Glomerular endothelial cell (primary cell): ENCODE measurements at places on chromosomes 11 and 22.
A peak's percentile ranks its signal among the peaks of the same experiment; 100 is the strongest.

DNA sequence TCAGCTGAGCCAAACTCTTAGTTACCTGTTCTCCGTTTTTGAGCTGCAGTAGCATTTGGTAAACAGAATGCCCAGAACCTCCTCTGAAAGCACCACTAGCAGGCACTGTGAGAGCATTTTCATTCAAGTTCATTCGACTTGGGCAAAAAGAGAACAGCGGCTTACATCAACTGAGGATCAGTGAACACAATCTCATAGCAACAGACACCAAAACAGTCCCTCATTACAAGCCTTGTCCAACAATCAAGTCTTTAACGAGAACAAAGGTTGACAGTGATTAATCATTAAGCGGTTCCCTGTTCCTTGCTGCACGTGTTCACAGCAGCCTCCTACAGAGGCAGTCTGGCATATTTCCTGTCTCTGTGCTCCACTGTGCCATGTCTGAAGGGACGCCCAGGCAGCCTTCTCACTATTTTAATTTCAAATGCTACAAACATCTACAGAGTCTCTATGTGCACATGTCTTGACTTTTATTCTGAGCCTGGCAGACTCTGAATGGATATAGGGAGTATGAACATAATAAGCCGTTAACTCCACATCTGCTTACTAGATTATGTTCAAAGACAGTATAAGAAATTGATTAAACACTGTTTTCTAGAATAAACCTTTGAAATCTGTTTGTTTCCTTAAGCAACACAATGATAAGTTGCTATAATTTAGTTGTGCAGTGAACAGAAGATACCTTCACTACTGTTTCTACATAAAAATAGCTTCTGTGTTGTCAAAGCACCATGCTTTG lies 88.3 kb upstream of the MTMR2 start:
- peak; percentile 75 for DNase-seq

DNA sequence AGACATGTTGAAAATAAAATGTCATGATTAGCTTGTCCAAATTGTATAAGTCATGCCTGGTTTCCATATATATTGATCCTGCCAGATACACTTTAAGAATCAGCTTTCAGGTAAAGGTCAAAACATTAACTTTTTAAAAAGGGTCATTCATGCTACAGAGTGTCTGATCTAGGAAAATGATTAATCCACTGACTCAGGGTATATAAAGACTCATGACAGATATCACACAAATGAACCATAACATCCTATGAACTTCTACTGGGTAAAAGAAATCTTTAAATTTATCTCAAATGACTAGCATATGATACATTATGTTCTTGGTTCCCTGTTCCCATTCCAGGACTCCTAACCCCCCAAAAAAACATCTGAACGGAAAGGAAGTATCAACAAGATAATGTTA lies 11.7 kb downstream of the MRTFA start:
- DNase-seq: no peak

DNA sequence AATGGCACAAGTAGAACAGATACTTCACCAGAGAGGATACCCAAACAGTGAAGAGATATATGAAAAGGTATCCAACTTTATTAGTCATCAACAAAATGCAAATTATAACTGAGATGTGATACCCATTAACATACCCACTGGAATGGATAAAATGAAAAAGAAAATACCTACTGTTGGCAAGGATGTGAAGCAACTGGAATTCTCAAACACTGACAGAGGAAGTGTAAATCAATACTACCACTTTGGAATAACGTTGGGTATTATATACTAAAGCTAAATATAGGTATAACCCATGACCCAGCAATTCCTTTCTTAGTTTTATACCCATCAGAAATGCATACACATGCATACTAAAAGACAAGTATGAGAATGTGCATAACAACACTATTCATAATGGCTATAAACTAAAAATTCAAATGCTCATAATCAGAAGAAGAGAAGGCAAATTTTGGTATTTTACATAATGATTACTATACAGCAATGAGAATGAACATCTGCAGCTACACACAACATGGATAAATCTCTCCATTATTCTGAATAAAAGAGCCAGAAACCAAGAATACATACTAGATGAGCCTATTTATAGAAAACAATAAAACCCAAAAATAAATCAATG lies 80.6 kb downstream of the RPL27A start:
- DNase-seq: no peak

DNA sequence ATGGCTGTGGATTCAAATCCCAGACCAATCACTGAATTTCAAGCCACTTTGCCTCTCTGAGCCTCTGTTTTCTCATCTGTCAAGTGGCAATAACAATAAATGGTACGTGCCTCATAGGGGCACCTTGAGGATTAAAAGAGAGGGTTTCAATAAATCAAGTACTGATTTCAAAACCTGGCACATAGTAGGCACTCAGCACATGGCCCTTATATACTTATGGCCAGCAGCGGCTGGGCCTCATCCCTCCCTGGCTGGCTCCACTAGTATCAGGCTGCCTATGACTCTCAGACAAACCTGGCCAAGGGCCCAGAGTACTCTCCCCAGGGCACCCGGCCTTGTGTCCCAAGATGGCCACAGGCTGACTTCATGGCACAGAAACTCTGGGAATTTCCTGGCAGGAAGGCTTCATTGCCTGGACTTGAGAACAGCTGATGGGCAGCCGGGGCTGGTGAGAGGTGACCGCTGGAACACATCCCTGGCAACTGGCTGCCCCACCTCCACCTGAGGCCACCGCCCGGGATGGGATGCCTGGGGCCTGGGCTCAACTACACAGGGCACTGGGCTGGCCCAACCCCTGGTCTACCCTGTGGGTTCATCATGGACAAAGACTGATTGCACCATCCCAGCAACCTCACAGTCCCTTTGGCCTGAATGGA lies 3.4 kb downstream of the FADS3 start:
- peak; percentile 91 for DNase-seq

DNA sequence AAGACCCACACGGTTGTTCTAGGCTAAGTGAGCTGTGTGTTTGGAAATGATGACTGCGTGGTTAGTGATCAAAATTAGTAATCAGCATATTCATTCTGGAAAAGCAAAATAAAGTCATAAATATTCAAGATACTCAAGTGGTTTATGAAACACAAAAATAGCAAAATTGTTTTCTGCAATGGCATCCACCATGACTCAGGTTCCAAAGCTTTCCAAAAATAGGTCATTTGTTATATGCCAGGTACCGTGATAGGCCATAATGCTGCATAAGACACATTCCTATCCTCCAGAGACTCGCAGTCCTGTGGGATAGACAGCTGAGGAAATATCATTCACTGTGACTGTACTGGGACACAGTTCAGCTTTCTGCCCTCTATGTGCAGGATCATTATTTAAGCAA lies 2.4 kb upstream of the ATL3 start:
- DNase-seq: no peak

DNA sequence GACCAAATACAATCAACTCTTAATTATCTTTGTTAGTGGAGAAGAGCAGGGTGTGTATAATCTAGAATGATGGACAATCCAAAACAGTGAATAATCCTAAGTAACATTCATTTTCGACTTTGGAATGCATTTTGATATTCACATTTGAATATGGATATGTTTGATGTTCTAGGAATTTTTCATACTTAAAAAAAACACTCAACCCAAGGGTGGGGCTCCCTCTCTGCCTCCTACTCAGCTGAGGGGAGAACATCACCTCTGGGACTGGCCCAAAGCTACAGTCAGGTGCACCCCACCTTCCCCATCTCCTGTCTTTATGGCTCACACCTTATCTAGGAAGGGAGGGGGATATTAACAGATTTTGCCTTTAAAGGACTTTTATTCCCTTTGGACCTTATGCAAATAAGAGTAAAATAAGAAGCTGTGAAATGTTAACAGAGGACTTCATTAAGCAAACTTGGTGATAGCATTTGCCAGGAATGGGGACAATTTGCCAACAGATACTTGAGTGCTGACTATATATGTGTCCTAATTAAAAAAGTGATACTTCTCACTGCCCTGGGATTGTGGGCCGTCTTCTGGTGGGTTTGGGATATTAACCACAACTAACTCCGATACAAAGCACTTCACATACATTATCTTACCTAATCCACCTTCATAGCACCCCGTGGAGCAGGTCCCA lies 187.0 kb downstream of the ST3GAL4 start:
- no peak for DNase-seq

GRCh38 chr11:77101043-77101537 lies 1.6 kb upstream of the OMP start:
- no peak for DNase-seq

GRCh38 chr11:78311702-78312371 lies 105.8 kb downstream of the GAB2 start:
- no peak for DNase-seq

DNA sequence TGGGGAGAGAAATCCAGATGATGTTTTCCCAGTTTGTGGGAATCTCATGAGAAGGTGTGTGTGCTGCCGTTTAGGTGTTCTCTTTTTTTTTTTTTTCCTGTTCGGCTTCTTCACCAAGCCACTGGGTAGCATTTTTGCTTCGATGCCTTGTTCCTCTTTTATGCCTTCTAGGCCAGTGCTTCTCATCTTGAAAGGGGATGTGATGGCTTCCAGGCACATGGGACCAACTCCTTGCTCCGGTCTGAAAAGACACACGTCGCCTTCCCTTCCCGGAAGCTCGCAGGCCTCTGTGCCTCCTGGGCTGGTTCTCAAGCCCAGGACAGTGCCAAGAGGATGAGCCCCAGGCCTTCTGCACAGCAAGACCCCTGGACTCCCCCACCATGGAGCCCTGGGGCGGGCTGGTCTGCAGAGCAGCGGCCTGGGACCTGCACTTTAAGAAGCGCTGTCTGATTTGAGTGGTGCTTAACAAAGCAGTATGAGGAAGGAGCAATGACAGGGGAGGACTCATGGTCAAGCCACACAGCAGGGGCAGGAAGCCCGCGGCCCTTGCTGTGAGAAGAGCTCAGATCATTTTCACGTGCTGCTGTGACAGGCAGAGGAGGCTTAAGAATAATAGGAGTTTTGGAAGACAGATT lies 158.8 kb downstream of the MPPED1 start:
- DNase-seq: no peak

- no peak for DNase-seq
These were observed 9.2 kb downstream of the STARD10 start for GRCh38 chr11:72784662-72785061.

GRCh38 chr22:30204742-30205111 lies 41.8 kb downstream of the LIF start:
- DNase-seq: no peak

DNA sequence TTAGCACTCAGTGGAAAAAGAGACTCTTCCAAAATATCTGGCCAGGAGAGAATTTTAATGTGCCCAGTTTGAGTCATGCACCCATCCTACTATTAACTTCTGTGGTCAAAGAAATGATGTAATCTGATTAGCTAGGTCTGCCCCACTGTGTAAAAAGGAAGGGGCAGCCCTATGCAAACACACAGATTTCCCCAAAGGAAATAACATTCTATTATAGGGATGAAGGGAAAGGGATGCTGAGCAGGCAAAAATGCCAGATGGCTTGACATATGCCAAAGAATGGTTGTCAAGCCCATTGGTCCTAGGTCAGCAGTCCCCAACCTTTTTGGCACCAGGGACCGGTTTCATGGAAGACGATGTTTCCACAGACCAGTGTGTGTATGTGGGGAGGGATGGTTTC lies 43.3 kb upstream of the PAK1 start:
- DNase-seq: no peak

DNA sequence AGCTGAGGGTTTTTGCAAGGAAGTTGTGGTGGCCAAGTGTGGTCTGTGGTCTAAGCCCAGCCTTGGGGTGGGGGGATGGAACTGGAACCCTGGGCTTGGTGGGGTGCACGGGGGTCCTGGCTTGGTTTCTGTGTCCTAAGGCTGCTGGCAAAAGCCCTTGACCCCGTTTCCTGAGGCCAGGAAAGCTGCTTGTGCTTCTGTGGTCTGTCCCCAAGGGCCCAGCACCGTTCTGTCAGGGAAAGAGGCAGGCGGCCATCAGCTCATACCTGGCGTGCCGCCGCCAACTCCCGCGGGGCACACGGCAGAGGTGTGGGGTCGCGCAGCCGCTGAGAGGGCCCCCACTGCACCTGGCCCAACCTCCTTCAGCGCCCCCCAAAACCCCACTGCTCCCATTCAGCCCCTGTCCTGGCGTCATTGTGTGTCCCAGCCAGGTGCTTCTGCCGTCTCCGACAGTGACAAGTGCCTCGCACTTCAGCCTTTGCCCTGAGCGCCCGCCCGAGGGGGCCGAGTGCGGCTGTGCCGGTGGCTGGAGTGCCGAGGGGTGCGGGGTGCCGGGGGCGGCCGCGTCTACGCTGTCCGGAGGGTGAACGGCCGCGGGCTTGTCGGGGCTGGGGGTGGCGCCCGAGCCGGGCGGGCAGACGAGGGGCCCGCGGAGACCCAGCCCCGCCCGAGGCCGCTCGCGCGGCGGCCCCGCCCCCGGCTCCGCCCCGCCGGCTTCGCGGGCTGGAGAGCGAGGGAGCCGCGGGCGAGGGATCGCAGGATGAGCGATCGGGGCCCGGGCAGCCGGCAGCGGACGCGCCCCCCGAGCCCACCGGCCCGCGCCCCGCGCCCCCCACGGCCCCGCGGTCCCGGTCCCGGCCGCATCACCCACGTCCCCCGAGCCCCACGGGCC lies at the start of gene CNIH2:
TSS of gene CNIH2 (plus strand) at position 705 of the 892 bp plus-strand sequence. CDS start 282 bp downstream, outside the sequence.
- no peak for DNase-seq

DNA sequence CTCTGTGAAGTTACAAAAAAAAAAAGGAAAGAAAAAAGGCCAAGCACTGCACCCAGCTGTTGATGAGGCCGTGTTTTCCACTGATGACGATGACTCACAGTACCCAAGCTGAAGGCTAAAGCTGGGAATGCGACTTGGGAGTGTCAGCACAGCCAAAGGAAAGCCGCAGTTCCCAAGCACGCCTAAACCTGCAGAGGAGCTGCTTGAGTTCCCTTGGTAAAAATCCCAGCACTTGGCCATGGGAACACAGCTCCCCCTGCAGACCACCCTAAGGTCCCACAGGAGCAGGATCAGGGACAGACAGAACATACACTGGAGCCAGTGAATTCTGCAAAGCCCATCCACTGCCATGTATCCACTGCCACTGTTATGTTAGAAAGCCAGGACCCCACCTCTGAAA lies 39.9 kb downstream of the SERGEF start:
- no peak for DNase-seq

- no peak for DNase-seq
These were observed at the start of gene TAGLN for GRCh38 chr11:117199053-117199915. TAGLN (plus strand) TSS chr11:117199370; CDS start chr11:117203014, 3,644 bp downstream.

DNA sequence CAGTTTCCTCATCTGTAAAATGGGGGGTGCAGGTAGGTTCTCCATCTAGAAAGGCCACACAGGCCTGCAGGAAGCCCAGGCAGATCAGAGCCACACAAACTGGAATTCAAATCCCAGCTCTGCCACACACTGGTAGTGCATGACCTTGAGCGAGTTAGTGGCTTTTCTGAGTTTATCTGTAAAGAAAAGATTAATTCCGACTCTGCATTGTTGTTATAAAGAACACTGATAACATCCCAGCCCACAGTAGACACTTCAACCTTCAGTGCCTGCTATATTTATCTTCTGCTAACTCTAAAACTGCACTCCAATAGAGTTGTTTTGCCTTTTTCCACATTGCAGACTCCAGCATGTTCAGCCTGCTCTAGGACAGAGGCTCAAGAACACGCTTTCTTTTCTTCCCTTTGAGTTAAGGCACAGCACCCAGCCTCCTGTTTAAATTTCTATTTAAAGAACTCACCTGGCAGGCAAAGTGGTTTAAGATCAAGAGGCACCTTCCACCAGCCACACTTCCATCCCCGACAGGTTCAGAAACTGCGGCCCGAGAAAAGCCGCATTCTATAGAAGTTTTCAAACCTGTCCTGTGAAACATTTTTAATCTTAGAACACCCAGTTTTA lies 133.9 kb downstream of the PLEKHA7 start:
- DNase-seq: no peak

GRCh38 chr22:36823186-36823839 lies 6.5 kb upstream of the PVALB start:
- DNase-seq: peak; percentile 58
